ENCODE measurements at places on chromosomes 4 and X.

- DNase-seq: peak; percentile 2
Measured at GRCh38 chrX:110851780-110852179, 56.2 kb upstream of the CHRDL1 start.

DNA sequence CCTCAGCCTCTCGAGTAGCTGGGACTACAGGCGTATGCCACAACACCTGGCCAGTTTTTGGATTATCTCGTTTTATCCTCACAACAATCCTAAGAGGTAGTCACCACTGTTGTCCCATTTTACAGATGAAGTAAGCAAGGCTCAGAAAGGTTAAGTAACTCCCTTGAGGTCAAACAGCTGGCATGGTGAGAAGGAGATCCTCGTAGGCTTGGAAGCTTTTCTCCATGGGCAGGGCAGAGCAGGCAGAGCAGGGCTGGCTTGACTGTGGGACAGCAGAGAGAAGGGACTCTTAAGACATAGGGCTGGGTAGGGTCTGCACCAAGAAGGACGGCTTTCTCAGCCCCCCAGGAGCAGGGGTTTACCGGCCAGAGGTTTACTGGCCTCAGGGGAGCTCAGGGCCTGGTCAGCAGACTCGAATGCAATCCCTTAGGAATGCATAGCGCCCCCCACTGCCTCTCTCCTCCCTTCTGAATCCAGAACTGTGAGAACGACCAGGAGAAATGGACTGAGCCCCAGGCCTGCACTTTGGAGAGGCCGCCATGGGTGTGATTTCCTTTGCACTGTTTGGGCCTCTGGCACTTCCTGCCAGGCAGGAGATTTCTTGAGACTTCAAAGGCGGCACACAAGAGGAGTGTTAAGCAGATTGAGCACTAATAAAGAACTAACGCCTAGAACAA lies 14.0 kb upstream of the CDKN2AIP start:
- no peak for DNase-seq

DNA sequence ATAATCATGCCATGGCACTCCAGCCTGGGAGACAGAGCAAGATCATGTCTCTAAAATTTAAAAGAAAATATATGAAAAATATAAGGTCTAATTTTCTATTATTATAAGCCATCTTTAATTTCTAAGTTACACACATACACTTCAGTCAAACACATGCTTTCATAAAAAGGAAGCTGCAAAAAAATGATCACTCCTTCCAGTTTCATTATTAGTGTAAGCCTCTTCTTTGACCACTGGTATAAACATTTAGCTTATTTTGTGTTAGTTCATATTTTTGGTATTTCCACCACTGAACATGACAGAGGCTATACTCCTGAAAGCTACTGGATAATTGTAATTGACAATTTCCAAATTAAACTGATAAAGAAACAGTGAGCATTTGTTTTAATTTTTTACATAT lies 163.3 kb upstream of the USP38 start:
- no peak for DNase-seq

DNA sequence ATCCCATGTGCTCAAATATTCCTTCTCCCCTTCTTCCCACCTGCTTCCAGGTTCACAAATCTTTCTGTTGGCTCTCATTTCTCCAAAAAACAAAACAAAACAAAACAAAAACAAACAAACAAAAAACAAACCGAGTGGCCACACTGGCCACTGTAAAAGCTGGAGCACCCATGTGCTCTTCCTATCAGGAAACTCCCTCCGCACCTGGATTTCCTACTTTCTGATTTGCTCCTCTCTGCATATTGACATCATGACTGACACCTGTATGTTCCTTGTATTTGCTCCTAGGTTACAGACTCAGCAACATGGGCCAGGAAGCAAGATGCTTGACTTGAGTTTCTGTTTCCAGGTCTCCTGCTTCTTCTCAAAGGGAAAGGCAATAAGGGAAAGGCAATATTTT lies 258.8 kb downstream of the GPC3 start:
- no peak for DNase-seq

DNA sequence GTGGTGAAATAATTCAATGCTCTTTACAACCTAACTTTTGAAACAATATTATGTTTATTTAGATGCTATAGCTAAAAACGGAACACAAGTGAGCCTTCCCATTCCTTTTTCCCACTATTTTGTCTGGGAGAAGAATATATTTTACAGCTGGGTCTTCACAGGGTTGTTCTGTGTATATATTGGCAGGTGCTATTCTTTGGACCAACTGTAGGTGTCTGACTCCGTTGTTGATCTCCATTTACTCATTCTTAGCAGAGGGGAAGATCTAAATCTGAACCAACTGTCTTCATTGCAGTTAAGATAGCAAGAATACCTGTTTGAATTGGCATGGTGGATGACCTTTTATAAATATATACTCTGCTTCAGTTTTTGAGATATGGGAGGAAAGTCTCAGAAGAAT lies 257.4 kb downstream of the CFAP299 start:
- no peak for DNase-seq
